ENCODE measurements at places on chromosomes 5 and 9. TPM values are rescaled to one million over a fixed set of nuclear protein-coding genes. Genes with fewer than 3 reads are reported as not detected.

Gene TAF11L10
- total RNA-seq: not detected

Gene ANKRD18A
- 12.4 TPM for total RNA-seq

Gene OLFM1
- 11.5 TPM for total RNA-seq

Gene GBA2
- 31.9 TPM for total RNA-seq

Gene TAS2R1
- total RNA-seq: not detected

Gene DBH
- total RNA-seq: not detected

Gene OGN
- total RNA-seq: not detected

Gene SEMA4D
- 6.4 TPM for total RNA-seq

Gene CDHR2
- total RNA-seq: 0.08 TPM

Gene HEMGN
- not detected for total RNA-seq
